Endothelial cell (in vitro differentiated cells): ENCODE measurements at places on chromosomes 1 and 21. TPM values are rescaled to one million over a fixed set of nuclear protein-coding genes. Genes with fewer than 3 reads are reported as not detected.

Gene ASTN1
- 66.6 TPM for total RNA-seq

Gene GUCA2B
- total RNA-seq, result not detected

Gene NTNG1
- 3.2 TPM for total RNA-seq

- no peak for DNase-seq
Measured at GRCh38 chr21:16330908-16331268, 601.1 kb downstream of the USP25 start.

GRCh38 chr1:34511802-34512201 lies 243.0 kb upstream of the GJB5 start:
- DNase-seq, result no peak

DNA sequence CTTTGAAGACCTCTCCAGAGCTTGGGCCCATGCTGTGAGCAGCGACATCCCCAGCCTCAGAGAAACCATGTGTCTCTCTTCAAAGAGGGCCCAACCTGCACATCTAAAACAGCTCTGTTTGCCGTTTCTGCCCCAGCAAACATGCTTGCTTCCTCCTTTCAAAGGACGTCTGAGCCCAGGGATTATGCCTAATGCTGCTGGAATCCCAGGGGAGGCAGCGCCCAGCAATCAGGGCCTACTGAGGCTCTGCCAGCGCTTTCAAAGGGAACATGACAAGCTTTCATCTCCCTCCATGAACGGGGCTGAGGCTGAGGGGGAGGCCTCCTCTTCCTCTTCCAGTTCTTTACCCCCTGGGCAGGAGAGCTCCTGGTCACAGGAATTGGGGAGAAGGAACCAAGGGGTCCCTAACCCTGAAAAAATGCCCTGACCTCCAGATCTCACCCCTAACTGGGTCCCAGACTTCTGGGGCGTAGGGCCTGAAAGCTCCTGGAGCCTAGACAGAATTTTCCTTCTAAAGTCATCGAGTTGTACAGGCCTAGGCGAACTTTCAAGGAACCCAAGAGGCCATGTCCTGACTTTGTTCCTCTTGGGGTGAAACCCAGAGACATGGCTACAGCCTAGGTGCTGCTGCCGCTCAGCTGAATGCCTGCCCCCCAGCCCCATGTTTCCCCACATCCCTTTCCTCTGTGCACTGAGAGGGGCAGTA lies 13.4 kb upstream of the ASCL5 start:
- DNase-seq, result no peak
